ENCODE measurements at places on chromosomes 11 and 22.

GRCh38 chr11:85845124-85845631 lies 10.0 kb upstream of the CCDC83 start:
- DNase-seq, result no peak

DNA sequence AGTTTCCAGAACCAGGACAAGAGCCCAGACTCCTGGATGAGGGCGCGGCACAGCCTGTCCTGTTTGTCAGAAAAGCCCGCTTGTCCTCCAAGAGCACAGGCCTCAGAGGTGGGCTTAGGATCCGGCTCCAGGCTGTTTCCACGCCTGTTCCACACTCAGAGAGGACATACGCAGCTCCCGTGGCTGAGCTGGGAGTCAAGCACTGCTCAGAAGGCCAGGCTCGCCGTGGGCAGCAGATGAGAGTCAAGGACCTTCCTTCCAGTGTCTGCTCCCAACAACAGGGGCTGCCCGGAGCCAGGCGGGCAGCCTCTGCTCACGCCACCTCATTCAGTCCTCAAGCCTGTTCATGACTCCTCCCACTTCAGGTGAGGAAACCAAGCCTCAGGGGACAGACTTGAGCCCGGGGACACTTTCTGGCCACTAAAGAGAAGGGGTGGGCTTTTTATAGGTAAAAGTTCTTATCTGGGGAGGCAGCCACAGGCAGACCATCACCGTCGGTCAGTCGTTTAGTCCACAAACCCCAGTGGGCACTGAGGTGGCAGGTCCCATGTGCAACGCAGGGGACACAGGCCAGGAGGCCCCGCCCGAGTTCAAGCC lies 3.8 kb downstream of the CYB5R3 start:
- no peak for DNase-seq

DNA sequence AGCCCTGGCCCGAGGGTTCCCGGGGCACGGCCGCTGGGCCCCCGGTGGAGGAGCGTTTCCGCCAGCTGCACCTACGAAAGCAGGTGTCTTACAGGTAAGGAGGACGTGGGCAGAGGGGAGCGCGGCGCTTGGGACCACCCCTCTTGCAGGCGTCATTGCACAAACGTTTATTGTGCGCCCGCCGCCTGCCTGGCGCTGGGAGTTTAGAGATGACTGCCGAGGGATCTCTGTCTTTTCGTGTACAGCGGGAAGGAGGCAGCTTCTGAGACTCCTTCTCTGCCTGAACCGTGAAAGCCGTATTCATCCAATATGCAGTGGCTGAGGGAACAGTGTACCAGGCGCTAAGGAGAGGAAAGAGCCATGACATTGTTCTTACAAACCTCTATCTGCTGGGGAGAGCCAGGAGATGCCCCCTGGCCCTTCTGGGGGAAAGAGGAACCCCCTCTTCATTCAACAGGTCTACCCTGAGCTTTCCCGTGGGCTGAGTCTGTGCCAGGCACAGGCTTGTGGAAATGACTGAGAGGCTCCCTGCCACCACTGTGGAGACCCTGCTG lies 13.8 kb upstream of the DGKZ start:
- DNase-seq, result peak; percentile 30

DNA sequence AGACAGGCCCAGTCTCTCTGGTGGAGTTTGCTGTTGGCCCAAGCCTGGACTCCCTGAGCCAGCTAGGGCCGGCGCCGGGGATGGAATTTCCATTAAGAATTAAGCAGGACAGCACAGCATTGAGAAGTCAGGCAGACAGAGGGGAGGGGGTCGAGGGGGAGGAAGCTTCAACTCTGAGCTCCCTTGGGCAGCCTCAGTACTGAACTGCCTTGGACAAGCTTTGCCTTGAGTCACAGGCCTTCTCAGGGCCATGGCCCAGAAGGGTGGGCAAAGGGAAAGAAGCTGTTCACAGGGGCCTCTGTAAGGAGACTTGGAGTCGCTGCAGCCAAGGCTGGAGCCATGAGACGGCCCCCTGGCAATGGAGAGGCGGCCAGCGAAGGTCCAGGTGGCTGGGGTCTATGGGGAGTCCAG lies 2.6 kb upstream of the INSC start:
- DNase-seq, result no peak

GRCh38 chr11:36148701-36149100 lies 140.5 kb downstream of the COMMD9 start:
- DNase-seq, result no peak

- peak; percentile 87 for DNase-seq
Observed at GRCh38 chr22:32474635-32475467, at the start of gene FBXO7. Gene FBXO7 (plus strand): TSS chr22:32474811. CDS start chr22:32475003, 192 bp downstream.

- DNase-seq, result peak; percentile 80
Observed at GRCh38 chr11:10455637-10456487, 798 bp downstream of the AMPD3 start.

DNA sequence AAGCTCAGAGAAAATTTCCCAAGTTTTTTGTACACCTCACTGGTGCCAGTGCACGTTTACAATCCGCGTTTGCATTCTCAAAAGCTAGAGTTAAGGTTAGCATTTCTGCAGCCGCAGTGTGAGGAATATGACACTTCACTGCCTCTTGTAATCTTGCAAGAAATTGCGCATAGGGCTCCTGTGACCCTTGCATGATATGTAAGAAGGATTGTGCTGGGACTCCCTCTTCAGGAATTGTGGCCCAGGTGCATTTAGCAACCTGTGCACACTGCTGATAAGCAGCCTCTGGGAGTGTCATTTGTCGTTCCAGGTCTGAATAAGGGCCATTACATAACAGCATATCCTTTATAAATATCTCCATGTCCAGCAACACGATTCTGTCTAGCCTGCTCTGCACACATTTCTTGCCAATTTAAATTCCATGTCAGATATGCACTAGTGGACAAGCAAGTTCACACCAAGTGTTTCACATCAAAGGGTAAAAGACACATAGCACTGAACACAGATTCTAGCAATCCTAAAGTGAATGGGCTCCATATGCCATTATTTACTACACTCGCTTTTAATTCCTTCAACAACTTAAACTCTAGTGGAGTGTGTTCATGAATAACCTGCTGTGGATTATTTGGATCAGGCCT lies 69.2 kb upstream of the INCENP start:
- no peak for DNase-seq

DNA sequence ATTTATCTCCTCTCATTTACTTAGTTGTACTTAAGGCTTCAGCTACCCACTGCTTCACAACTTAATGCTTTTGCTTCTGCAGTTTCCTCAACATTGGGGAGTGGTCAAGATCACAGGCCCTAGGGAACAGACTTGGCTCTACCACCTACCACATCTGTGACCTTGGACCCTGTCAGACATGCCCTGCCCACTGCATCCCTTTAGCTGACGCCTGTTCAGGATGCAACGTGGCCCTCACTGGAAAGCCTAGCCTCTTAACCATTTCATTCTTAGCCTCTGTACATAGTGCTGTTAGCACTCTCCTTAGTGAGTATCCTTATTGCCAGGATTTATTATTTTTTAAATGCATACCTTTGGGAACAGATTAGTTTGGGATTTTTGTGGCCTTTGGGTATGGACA lies 34.4 kb downstream of the TNRC6B start:
- no peak for DNase-seq

DNA sequence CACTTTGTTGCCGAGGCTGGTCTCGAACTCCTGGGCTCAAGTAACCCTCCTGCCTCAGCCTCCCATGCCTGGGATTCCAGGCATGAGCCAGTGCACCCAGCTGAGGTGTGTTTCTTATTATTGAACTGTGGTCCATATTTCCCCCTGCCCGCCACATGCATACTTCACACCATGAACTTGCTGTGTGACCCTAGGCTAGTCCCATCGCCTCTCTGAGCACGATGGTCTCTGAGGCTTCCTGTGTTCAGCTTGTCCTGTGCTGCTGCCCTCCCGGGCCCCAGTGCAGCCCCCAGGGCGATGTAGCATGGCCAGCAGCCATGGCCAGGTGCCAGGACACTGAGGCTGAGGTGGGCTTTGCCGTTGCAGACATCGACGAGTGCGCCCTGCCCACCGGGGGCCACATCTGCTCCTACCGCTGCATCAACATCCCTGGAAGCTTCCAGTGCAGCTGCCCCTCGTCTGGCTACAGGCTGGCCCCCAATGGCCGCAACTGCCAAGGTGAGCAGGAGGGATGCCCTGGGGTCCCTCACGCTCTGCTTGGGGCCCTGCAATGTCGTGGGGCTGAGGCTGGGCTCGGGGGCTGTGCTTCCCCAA lies 45.7 kb downstream of the FBLN1 start:
- no peak for DNase-seq

DNA sequence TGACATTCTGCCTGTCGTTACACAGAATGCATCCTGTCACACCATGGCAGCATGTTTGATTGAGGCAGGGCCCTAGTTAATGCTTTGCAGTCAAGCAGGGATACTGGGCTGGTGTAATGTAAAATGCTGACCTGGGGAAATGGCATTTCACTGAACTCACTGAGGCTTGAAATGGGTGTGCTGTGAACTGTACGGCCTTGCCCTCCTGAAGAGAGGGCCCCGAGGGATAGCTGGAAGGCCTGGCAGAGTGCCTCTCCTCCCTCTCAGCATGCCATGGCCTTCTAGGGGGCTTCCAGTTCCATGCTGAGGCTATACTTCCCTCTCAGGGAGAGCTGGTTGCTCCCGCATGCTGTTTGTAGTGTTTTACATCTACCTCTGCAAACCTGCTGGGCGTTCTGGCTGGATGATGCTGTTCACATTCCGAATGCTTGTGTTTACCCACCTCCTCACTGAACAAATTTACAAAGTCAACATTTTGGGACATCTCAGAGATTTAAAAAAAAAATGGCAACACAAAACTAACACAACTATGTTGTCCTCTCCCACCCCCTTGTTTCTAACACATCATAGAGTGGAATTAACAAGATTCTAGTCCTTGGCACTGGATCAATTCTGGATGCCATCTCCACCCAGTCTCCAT lies 416.7 kb upstream of the CADM1 start:
- DNase-seq, result no peak
